ENCODE measurements at places on chromosomes 12 and 14.

DNA sequence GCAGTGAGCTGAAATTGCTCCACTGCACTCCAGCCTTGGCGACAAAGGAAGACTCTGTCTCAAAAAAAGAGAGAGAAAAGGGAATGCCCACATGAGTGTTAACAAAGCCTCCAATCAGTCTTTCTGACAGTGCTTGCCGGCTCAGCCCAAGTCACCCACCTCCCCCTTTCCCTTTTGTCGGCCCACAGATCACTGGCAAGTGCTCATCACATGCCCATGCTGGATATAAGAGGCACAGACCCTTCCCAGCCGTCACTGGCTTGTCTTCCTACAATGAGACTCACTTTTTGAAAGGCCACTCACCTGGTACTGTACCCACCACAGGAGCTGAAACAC, 70.8 kb downstream of the CCDC88C start:
- no peak for DNase-seq

DNA sequence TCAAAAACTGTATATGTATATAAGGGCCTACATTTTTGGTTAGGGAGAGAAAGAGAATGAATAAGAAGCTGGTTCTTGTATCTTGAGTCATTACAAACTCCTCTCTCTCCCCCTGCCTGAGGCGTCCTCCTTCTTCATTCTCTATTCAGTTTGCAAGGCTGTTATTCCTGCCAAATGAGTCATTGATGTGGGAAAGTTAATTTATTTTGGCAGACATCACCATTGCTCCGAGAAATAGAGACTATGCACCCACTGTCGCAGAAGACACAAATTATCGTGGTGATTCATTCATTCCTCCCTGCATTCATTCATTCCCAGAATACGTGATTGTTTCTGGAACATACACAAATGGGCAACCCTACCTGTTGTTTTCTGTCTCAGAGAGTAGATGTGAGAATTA, 112.5 kb upstream of the MED13L start:
- peak; percentile 92 for DNase-seq

DNA sequence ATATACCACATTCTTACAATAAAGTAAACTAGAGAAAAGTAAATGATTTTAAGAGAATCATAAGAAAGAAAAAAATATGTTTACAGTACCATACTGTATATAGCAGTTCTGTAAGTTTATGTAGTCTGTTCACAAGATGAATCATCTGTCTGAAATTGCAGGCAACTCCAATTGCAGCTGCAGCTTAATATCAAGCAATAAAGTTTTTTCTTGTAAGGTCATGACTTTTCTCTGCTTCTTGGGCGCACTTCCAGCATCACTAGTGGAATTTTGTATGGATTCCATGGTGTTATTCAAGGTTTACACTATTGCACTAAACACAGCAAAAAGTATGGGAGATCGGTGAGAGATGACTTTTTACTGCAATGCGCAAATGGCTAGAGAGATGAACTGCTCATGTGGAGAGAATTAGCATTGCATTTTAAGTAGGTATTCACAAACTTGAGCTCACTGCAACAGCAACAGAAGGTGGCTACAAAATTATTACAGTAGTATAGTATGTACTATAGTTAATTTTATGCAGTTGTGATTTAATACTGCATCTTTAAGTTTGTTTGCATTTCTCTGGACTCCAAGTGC, 445.4 kb upstream of the OR4E1 start:
- DNase-seq, result no peak

DNA sequence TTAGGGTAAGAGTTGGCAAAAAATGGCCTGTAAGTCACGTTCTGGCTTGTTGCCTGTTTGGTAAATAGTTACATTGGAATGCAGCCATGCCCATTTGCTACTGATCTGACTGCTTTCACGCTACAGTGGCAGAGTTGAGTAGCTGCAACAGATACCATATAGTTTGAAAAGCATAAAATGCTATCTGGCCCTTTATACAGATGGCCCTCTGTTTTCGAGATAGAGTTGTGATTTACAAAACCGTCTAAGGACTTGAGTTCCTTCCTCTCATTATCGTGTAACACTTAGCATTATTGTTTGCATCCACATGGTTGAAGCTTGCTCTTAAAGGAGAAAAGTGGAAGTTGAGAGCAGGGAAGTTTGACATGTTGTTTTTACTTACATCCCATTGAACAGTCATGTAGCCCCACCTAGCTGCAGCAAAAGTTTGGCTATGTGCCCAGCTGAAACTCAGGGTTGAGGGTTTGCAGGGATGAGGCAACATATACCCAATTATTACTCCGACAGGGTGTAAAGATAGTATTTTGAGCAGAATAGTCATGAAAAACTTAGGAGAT, 11.3 kb upstream of the SCFD1 start:
- DNase-seq, result peak; percentile 4

DNA sequence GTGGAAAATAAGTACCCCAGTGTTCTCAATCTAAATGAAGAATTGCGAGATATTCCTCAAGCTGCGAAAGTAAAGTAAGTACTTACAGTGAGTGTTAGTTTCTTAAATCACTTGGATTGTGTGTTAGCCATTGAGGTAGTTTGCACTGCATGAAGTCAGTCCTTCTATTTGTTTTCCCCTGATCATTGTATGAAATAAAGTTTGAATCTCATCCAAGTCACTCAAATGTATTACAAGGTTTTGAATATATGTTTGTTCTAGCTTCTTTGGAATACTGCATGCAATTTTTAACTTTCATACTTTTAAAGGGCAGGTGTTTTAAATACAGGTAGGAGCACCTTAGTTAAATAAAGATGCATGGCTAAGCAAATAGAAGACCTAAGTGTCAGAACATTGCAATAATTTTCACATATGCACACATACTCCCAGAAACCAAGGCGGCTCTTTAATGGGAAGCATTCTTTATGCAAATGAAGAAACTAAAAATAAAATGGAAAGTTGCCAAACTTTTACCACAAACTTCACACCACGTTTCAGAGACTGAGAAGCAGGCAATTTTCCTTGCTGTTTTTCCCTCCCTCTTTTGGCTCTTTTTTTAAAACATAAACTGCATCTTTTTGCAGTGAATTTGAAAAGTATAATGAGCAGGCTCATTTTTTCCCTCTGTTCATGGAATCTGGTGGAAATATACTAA, 105.6 kb downstream of the GPR135 start:
- DNase-seq, result no peak

DNA sequence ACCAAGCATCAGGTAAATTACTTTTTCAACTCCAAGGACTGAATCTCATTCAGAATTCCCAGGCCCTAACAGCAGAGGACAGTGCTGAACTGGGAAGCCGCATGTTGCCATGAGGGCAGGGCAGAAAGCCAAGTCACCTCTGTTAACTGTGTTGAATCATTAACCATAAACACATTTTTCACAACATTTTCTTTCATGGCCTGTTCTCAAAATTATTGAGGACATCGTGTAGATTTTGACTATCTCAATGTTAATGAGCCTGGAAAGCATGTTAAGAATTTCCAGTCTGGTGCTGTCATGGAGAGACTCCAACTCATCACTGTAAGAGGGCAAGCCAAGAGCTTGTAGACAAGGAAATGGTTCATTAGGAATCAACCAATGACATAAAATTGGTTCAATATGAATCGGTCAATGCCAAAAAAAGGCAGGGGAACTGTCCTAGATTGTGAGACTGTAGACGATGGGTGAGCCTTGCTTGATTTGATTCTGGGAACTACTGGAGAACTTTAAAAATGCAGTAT, 33.7 kb downstream of the CPM start:
- DNase-seq, result peak; percentile 70

DNA sequence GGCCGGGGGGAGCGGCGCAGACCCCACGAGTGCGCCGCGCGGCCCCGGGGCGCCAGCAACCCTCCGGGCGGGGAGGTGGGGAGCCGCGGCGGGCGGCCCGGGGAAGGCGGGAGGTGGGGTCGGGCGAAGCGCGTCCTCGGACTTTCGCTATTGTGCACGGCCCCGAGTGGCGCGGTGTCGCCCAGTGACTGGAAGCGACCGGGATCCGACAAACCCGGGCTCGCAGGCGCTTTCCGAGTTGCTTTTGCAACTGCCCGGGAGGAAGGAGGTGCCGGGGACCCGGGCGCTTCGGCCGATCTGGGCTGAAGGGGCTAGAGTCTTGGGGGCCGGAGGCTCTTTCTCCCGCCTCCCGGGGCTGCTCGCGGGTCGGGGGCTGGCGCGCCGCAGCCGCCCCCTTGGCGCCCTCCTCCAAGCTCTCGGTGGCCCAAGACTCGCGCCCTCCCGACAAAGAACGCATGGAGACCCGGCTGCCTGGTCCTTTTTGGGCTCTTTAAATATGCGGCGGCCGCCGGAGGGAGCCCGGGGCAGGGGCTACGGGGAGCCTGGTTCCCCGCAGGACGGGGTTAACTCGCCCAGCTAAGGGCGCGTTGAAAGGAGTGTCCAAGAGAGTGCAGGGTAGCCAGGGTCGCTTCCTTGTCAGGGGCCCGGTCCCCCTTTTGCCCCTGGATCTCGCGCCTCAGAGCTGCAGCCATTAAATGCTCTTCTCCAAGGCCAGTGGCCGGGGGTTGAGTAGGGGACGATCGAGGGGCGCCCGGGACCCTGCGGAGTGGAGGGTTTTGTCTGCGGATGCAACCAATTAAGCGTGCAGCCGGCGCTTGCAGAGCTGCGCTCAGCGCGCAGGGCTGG, 1.4 kb downstream of the HMGA2 start:
- no peak for DNase-seq

All from A172 (cell line).